NCI-H1048 (cell line): ENCODE measurements at places on chromosomes 16 and 17.

GRCh38 chr17:71224824-71225575 is 895.8 kb upstream of the SOX9 start:
- no peak for DNase-seq

DNA sequence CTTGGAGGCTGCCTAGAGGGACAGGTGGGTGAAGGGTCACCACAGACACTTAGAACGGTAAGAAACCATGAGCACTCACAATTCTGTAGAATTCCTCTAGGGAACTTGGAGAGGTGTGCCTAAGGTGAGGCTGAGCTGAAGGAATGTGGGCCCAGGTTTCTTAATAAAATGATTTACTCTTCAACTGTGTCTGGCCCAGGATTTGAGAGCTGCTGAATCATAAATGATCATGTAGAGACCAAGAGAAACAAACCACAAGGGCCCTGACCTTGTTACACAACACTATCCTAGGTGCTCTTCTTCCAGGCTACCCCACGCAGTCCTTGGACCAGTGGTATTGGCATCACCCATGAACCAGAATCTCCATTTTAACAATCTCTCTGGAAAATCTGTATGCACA is 27.7 kb downstream of the ZNF18 start:
- no peak for DNase-seq

DNA sequence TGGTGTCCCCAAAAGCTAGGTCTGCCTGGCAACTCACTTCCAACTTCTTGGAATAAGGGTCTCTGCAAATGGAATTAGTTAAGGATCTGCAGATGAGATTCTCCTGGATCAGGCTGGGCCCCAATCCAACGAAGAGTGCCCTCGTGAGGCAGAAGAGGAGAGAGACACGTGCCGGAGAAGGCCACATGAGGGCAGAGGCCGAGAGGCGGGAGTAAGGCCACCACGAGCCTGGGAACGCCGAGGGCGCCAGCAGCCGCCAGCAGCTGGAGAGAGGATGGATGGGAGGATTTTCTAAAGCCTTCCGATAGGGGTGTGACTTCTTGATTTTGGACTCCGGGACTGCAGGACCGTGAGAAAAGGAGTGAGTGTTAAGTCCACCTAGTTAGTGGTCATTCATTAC is 76.3 kb downstream of the JPH3 start:
- DNase-seq, result no peak

DNA sequence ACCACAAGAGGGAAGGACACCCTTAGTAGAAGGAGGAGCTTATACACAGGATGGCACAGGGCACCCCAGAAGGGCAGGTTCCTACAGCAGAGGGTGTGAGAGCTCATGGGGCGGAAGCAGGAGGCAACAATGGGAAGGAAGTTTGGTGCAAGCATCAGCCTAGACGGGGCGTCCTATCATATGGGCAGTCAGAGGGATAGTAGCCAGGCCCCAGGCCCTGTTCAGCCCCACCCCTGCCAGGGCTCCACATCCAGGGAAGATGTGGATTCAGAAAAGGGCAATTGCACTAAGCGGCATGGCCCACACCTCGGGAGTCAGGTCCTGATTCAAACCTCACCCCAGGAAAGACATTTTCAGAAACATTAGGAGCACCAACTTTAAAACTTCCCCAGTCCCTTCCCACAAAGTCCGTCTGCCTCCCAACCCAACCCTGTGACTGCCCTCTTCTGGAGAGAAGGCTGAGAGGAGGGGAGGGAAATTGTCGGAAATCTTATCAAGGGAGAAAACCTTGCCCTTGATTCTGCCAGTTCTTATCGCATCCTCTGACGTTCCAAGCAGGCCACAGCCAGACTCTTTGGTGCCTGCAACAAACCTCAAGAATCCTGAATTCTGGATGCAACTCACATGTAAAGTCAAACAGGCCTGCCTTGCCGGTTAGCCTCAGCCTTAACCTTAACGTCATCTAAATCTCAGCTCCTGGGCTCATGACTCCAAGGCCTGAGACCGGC is 198.8 kb upstream of the CDH5 start:
- no peak for DNase-seq

DNA sequence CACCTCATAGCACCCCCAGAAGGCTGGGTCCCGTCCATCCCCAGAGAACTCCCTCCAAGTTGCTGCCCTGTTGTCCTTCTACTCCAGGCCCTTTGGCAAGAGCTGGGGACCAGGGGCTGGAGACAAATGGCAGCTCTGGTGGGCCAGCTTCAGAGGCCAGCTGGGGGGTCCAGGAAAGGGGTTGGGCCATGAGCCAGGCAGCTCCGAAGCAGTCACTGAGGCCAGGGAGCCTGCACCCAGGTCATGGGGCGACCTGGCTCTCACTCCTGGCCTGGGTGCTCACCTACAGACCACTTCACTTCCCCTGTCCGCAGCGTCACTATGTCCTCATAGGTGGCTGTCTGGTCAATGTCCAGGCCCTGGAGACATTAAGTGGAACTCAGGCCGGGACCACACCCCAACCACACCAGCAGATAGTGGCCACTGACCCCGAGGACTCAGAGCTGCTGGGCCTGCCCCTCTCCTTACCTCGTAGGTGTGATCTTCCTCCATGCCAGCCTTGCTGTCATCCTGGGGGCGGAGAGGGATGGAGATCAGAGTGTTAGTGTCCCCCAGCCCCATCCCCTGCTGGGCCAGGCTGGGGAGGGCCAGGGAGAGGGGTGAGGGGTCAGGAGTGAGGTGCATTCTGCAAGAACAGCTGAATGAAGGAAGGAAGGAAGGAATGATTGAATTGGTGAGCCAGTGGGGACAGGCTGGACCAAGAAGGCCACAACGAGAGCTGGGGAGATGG is 3.0 kb downstream of the CD79B start:
- no peak for DNase-seq

- no peak for DNase-seq
Observed at GRCh38 chr16:58318391-58318790, 23.6 kb upstream of the PRSS54 start.

DNA sequence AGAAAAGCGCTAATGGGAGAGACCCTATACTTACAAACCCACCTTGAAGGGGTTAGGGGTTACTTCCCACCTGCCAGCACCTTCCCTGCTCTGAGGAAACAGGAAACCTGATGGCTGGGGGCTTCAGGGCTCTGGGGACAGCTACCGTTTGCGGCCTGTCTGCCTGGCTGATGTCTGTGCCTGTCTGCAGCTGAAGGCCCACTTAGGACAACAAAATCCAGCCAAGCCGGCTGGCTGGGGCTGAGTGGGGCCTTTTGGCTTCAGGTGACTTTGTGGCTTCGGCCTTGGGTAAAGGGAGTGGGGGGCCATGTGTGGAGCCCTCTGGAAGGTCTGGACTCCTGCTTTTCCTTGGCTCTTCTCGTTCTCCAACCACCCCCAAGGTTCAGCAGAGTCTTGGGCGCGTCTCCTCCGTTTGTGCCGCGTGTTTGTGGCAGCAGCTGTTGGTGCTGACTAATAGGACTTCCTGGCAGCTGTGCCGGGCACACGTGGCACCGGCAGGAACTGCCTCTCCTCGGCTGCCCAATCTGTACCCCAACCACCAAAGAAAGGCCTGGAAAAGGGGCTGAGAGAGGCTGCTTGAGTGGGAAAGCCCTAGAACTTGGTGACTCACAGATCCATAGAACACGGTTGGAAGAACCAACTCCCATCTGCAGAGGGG is 186.7 kb downstream of the MSI2 start:
- no peak for DNase-seq

GRCh38 chr16:88340755-88341150 is 42.0 kb upstream of the ZNF469 start:
- DNase-seq, result no peak

DNA sequence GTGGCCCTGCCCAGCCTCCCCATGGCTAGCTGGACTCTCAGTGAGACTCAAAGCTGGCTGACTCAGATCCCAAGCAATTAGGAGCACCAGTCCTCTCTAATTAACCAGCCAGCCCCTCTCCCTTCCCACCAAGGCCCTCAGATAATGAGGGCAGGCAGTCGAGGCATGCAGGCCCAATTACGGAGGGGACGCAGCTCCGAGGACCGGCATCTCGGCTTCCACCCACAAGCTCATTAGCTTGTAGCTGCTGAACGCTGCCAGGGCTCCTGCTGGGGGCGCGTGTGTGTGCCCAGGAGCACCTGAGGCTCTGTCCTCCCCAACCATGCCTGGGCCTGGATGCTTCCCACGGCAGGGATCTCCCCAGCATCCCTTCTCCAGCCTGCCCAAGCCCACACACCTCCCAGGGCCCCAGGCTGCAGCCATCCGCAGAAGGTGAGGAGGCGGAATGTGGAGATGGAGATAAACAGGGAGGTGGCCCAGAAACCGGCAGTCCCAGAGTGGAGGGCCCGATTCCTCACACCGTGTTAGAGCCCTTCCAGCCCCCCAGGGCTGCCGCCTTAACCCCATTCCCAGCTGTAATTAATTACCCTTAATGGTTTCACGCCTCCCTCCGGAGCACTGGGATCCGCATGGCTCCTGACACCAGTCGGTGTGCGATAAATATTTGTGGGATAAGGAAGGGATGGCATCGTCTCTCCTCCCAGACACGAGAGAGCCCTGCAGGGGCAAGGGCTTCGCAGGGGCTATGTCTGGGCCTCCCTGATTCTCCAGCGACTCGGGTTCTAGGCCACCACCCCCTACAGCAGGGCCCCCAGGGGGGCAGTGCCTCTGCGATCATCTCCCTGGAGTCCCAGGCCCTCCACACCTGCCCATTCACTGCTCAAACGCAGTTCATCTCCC is 42.2 kb downstream of the RPH3AL start:
- no peak for DNase-seq

GRCh38 chr16:15897834-15898254 is 9.4 kb upstream of the CEP20 start:
- DNase-seq, result no peak

DNA sequence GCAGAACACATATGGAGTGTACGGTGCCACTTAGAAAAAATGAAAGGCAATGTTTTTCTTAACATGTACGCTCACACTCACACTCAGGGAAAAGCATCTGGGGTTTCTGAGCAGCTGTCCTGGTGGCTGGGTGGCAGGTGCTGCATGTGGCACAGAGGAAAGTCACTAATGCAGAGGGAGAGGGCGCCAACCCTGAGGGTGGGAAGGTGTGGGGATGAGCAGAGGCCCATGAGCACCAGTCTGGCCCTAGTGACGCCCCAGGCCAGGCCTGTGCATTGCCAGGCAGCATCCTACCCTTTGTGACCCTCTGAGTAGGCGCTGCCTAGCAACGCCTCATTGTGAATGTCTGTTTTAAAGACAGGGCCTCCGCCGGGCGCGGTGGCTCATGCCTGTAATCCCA is 19.1 kb upstream of the LCMT1 start:
- DNase-seq, result no peak

GRCh38 chr17:74866198-74866835 is 6.5 kb downstream of the FDXR start:
- DNase-seq, result no peak

DNA sequence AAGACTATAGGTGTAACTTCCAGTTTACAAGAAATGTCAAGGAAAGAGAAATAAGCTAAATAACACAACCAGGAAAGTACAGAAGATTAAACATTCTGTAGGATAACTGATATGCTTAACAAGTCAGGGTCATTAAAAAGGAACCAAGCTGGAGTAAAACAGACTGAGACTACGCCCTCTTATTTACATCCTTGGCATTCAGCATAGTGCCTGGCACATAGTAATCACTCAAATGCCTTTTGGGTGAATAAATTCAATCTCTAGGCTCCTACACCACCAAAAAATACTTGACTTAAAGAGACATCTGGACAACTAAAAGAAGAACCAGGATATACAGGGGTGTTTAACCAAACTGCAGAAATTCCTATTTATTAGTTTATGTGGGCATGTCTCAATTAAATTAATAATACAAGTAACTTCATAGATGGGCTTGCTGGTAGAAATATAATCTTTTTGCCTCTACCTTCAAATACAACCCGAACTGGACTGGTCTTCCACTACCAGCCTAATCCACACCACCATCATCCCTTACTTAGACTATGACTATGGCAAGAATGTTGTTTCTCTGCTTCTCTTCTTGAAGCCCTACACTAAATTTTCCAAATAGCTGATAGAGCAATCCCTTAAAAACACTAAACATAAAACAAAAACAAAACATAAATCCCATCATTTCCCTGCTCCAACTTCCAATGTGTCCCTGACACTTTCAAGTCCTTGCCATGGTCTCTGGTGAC is 47.7 kb upstream of the ULK2 start:
- DNase-seq, result no peak

DNA sequence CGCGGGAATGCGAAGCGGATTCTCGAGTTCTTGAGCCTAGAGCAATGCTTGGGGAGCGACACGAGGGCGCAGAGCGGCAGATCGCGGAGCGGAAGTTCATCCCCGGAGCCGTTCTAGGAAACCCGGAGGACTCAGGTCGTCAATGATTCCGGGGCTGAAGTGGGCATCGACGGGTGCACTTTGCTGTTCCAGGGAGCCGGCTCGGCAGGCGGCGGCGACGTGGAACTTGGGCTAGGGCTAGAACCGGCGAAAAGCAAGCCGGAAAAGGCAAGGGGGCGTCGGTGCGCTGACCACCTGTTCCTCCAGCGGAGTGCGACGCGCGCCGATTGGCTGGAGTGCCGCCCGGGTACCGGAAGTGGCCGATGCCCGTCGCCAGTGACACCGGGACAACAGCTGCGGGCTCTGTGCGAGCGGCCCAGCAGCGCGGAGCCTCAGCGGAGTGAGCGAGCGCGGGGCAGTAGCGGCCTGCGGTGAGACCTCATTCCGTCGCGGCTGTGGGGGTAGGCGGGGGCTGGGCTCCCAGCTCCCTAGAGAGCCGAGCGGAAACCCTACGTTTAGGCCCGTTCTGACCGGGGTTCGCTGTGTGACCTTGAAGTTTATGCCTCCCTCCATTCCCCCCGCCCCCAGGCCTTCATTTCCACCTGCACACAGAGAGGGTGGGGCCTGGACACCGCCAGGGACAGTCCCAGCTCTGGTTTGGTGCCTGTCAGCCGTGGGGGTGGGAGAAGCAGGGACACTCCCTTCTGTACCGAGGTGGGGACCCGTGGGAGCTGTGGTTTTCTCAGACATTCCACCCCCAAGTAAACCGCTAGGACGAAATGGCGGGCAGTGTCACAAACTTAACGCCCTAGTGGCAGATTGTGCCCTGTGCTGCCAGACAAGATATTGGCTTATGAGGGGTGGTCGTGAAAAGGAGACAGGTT is at the start of gene ZFP3:
Gene ZFP3 (plus strand): TSS at position 362 of the 923 bp plus-strand sequence. CDS start 13,038 bp downstream, outside the sequence.
- no peak for DNase-seq

GRCh38 chr17:75404731-75405364 is 630 bp downstream of the GRB2 start:
- DNase-seq, result peak; percentile 26

DNA sequence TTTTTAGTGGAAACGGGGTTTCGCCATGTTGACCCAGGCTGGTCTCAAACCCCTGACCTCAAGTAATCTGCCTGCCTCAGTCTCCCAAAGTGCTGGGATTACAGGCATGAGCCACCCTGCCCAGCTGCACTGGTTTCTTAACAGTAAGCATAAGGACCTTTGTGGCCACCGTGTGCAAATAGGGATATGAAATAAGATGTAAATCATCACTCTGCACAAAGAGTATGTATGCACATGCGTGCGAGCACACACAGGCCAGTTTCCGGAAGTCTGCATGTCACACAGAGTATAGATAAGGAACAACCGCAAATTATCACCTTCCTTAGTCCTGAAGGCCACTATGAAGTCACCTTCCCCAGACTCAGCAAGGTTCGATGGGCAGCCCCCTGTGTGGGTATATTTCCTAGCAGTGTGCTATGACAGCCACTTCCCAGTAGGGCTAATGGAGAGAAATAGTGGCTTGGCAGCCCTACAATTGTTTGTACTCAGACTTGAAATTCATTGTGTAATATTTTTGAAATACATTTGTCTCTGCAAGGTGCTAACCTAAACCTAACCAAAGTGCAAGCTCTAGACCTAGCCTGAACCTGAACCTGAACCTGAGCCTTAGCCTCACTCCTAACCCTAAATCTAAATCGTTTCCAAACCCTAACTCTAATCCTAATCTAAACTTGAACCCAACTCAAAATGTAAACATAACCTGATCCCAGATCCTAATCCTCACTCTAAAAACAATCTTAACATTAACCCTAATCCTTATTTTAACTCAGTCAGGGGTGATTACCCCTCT is 48.4 kb upstream of the SKAP1 start:
- DNase-seq, result no peak
